Hematopoietic multipotent progenitor cell treated with erythropoietin and hydrocortisone succinate and interleukin-3 and kit ligand, for 8 days (in vitro differentiated cells): ENCODE measurements at places on chromosomes 1 and 21.

DNA sequence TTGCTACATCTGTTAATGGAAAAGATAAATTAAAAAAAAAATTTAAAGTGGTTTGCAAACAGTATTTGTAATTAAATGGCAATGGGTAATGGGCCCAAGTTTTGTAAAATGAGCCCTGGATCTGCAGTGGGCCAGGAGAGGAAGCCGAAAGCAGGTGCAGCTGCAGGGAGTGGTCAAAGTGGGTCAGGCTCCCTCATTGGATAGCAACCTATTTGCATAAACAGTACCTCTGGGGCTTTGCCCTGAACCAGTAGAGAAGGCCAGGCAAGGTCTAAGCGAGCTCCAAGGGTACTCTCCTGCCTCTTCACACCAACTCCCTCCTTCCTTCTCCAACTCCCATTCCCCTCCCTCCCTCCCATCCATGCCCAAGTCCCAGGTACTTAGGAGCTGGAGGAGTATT, 138.9 kb downstream of the HMGB4 start:
- DNase-seq = no peak

GRCh38 chr1:210250998-210251679, 18.5 kb downstream of the SERTAD4 start:
- no peak for DNase-seq

- peak; percentile 56 for DNase-seq
Measured at GRCh38 chr1:157170677-157171515, 32.7 kb upstream of the ETV3 start.

DNA sequence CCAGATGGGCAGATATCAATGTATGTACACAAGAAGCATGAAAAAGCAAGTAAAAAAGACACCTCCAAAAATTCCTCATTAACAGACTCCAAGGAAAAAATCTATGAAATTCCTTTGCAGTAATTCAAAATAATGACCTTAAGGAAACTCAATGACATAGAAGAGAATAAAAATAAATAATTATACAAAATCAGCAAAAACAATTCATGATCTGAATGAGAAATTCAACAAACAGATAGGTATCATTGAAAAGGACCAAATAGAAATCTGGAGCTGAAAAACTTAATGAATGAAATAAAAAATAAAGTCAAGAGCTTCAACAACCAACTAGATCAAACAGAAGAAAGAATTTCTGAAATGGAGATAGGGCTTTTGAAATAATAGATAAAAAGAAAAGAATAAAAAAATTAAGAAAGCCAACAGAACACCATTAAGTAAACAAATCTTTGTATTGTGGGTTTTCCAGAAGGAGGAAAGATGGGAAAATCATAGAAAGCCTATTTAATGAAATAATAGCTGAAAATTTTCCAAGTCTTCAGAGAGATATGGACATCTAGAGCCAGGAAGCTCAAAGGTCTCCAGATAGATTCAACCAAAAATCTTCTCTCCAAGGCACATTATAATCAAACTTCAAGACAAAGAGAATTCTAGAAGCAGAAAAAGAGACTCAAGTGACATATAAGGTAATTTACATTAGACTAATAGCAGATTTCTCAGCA, 52.0 kb upstream of the KCNK1 start:
- no peak for DNase-seq

GRCh38 chr1:71647513-71648300, 566.9 kb upstream of the ZRANB2 start:
- DNase-seq = no peak

- DNase-seq = no peak
Measured at GRCh38 chr1:245306628-245307410, 152.0 kb downstream of the KIF26B start.

GRCh38 chr1:93715529-93716126, 34.0 kb upstream of the BCAR3 start:
- DNase-seq = peak; percentile 9

- DNase-seq = peak; percentile 87
Measured at GRCh38 chr1:156749419-156750118, 1.9 kb downstream of the HDGF start.

GRCh38 chr1:233549917-233550316, 64.0 kb upstream of the KCNK1 start:
- DNase-seq = no peak

- DNase-seq = no peak
Measured at GRCh38 chr1:107100331-107100984, 40.4 kb upstream of the NTNG1 start.

DNA sequence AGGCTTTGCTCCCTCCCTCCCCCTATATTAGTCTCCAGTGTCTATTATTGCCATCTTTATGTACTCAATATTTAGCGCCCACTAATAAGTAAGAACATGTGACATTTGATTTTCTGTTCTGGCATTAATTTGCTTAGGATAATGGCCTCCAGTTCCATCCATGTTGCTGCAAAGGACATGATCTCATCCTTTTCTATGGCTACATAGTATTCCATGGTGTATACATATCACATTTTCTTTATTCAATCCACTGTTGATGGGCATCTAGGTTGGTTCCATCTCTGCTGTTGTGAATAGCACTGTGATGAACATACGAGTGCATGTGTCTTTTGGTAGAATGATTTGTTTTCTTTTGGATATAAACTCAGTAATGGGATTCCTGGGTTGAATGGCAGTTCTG, 61.3 kb downstream of the SH3GLB1 start:
- no peak for DNase-seq

DNA sequence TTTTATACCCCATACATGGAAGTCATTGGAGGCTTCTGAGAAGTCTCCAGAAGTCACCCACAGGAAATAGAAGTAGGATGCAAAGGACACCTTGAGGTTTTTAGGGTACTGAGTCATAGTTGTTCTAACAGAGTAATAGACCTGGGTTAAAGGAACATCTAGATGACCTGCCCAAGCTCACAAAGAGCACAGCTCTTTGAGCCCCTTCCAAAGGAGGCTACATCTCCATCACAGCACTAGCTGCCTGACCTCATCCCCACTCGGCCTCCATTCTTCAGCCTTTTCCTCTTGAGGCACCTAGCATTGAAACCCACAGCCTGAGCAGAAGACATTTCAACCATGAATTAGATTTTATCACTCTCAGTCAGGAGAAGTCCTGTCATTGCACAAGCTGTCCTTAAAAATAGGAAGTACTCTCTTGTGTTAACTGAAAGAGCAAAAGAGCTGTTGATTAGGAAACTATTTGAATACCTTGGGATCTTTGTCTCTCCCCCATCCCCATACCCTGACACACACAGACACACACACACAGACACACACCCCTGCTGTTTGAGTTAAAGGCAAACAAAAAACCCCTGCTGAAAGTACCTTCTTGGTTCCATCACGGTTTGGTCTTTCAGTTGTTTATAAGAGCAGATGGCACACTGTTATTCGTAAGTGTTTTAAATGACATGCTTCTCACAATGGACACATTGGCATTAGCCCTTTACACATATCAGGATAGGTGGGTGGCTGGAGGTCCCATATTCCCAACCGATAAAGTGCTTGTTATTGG, 22.2 kb downstream of the MKNK1 start:
- DNase-seq = peak; percentile 38

GRCh38 chr21:37842163-37842919, 73.9 kb downstream of the KCNJ6 start:
- DNase-seq = no peak

- DNase-seq = no peak
Measured at GRCh38 chr1:237416924-237417655, 375.1 kb downstream of the RYR2 start.

GRCh38 chr21:21101911-21102310, 103.7 kb downstream of the NCAM2 start:
- DNase-seq = peak; percentile 22
